ENCODE measurements at places on chromosomes 4 and X. TPM values are rescaled to one million over a fixed set of nuclear protein-coding genes. Genes with fewer than 3 reads are reported as not detected.

DNA sequence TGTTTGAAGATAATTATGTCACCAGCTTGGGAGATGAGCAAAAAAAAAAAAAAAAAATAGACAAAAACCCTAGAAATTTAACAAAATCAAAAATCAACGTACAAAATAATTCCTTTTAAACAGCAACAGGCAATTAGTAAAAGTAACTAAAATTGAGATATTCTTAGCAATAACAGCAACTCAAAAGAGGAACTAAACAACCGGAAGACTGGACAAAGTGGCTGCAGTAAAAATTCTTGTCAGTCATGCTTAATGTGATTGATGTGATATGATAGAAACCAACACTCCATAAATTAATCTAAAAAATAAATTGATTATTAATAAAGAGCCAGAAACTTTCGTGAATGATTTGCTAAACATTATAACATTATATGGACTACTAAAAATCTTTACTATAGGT lies 1534.6 kb upstream of the AGA start:
- no peak for DNase-seq

GRCh38 chr4:48340276-48340964 lies 909 bp upstream of the SLAIN2 start:
- DNase-seq, result no peak

- DNase-seq, result no peak
Observed at GRCh38 chr4:71417150-71417549, 78.3 kb downstream of the SLC4A4 start.

DNA sequence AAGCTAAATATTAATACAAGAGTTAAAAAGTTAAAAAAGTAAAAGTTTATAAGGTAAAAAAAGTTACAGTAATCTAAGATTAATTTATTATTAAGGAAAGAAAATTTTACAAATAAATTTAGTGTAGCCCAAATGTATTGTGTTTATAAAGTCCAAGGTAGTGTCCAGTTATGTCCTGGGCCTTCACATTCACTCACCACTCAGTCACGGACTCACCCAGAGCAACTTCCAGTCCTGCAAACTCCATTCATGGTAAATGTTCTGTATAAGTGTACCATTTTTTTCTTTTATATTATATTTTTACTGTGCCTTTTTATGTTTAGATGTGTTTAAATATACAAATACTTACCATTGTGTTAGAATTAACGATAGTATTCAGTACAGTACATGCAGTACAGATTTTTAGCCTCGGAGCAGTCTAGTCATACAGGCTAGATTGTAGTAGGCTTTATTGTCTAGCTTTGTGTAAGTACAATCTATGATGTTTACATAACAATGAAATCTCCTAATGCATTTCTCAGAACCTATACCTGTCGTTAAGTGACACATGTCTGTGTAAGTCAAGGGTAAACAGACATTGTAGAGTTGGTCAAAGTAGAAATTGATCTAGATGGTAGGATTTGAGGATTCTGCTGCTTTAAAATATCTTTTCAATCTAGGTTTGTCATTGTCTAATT lies 197.7 kb downstream of the GC start:
- no peak for DNase-seq

DNA sequence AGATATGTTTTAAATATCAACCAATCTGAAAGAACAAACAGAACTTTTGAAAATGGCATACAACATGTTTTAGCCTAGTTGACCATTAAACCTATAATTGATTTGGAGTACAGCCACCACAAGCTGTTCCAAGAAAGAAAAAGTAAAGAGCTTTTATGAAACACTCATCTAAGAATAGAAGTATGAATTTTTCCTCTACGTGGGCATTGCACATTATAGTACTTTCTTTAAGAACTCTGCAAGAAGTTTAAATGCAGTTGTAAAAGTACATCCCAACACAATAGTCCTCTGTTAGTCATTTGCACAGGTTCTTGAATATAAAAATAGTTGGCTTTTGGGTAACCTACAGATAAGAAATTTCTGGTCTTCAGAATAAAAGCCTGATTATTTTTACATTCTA lies 933.6 kb upstream of the ADGRL3 start:
- DNase-seq, result no peak

DNA sequence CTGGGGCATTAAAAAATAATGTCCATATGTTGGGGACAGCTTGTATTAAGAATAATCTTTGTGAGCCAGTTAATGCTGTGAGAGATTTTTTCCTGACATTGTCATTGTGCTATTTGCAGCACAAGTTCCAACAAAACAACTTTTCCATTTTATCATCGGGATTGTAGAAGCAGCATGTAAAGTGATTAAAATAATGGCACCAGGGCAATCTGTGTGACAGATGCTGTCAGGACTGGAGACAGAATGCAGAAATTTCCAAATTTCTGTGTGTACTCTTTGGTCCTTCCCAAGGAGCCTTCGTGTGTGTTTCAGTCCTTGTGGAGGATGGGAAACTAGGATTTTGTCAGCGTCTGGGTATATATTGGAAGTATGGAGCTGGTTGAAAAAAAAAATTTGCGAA lies 101.5 kb upstream of the LIMCH1 start:
- DNase-seq, result no peak

- no peak for DNase-seq
Observed at GRCh38 chr4:82889287-82889686, 1.7 kb downstream of the SEC31A start.

GRCh38 chr4:78477276-78477675 lies 74.3 kb upstream of the ANXA3 start:
- DNase-seq, result no peak

GRCh38 chr4:37951461-37952352 lies 8.5 kb upstream of the PTTG2 start:
- DNase-seq, result no peak

- no peak for DNase-seq
Observed at GRCh38 chr4:8133897-8134563, 24.6 kb downstream of the ABLIM2 start.

DNA sequence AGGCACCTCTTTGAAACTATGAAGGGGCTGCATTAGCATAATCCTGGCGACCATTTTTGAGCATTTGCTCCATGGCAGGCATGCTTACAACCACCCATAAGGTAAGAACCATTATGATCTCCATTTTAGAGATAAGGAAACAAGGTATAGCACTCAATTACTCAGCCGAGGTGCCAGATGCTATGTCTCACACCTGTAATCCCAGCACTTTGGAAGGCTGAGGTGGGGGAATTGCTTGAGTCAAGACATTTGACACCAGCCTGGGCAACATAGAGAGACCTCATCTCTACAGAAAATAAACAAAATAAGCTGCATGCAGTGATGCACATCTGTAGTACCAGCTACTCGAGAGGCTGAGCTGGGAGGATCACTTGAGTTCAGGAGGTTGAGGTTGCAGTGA lies 43.6 kb downstream of the TIGD4 start:
- DNase-seq, result no peak

DNA sequence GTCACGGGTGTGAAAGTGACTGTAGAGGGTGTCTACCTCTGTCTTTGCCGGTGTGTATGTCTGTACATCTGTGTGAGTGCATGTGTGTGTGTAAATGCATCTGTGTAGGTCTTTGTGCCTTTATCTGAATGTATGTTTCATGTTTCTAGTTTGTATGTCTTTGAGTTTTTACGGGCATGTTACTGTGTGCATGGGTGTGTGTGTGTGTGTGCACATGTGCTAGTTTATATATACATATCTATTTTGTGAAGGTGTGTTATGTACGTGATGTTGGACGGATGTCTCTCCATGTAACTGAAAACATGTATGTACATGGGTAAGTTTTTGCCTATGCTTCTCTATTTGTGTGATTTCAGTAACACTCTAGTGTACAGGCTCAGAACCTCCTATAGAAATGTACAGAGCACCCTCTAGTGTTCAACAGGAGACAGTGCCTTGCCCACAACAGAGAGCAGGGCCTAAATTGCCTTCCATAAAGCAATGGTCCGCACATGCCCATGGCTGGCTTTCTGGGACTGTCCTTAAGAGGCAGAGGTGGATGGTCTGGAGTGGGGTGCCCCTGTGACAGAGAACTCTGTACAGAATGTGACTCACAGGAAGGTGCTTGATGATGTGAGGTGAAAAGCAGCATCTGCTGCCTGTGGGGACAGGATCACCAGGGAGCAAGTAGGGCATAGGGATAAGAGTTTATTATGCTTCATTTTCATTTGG lies 343.5 kb downstream of the RAPGEF2 start:
- no peak for DNase-seq

The NXF2 gene
- total RNA-seq, result not detected

The SSX1 gene
- not detected for total RNA-seq

The SPANXB1 gene
- total RNA-seq, result not detected

The DYNLT3 gene
- 25.2 TPM for total RNA-seq

The VCX2 gene
- total RNA-seq, result not detected

The NDNF gene
- total RNA-seq, result 9.2 TPM
